Activated CD8-positive, alpha-beta memory T cell treated with anti-CD3 and anti-CD28 coated beads for 4 hours (primary cell): ENCODE measurements at places on chromosomes 5 and 9.

GRCh38 chr5:36152324-36153297 lies 700 bp downstream of the SKP2 start:
- no peak for DNase-seq

GRCh38 chr9:2163231-2163885 lies 148.2 kb downstream of the SMARCA2 start:
- no peak for DNase-seq

DNA sequence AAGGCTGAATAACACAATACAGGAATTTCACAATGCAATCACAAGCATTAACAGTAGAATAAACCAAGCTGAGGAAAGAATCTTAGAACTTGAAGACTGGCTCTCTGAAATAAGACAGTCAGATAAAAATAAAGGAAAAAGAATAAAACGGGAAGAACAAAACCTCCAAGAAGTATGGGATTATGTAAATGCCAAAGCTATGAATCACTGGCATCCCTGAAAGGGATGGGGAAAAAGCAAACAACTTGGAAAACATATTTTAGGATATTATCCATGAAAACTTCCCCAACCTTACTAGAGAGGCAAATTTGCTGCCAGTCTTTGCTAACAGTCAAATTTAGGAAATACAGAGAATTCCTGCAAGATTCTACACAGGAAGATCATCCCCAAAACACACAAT lies 157.9 kb downstream of the ALDH1A1 start:
- no peak for DNase-seq

DNA sequence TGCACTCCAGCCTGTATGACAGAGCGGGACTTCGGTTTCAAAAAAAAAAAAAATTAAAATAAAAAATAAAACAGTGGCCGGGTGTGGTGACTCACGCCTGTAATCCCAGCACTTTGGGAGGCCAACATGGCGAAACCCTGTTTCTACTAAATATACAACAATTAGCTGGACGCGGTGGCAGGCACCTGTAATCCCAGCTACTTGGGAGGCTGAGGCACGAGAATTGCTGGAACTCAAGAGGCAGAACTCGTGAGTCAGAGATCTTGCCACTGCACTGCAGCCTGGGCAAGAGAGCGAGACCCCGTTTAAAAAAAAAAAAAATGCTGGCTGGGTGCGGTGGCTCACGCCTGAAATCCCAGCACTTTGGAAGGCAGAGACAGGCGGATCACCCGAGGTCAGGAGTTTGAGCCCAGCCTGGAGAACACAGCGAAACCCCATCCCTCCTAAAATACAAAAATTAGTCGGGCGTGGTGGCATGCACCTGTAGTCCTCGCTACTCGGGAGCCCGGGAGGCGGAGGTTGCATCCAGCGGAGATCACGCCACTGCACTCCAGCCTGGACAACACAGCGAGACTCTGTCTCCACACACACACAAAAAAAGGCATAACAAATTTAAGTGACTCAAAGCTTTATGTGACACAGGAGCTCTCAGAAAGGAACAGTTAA lies 1.5 kb upstream of the NPM1 start:
- DNase-seq: no peak

DNA sequence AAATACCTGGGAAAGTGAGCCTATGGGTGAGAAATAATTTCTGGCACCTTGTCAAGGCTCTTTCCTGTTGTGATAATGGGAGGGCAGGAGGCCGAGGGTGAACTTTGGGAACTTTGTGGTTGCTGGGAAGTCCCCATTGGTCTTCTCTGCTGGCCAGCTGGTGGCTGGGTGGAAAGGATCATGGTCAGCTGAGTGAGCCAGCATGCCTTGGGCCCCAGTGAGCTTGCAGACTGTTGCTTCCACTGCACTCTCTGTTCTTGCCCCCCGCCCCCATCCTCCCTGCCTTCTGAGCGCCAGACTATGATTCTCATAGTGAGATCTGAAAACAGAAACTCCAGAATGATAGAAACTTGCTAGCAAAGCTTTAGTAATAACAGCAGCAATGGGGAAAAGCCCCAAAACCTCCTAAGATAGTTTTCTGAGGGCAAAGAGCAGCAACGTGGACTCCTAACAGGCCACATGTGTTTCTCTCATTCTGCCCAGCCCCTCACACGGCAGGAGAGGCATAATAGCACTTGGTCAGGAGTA lies 139.2 kb upstream of the SMARCA2 start:
- no peak for DNase-seq

DNA sequence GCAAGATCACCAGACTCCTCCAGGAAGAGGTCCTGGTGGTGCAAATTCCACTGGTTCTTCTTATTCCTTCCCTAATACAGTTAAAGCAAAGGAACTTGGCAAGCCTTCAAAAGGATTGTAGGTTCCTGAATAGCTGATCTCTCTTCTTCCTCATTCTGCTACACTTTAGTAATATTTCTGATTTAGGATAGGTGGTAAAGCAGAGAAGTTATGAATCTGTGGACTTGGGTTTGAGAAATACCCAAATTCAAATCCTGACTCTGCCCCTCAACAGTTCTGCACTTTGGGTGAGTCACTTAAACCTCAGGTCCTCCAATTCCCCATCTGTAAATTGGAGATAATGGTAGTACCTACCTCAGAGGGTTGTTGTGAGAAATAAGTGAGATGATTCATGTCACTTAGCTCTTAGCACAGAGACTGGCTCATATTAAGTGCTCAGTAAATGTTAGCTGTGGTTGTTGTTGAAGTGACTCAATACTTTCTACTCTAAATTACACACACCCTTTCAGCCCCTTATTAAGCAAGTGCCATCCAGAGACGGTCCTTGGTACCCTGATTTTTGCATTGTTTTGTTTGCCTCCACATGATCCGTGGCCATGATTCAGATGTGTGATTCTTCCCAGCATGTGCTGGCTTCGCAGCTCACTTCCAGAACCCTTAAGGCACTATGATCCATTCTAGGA lies 5.2 kb downstream of the SH3RF2 start:
- DNase-seq: no peak

DNA sequence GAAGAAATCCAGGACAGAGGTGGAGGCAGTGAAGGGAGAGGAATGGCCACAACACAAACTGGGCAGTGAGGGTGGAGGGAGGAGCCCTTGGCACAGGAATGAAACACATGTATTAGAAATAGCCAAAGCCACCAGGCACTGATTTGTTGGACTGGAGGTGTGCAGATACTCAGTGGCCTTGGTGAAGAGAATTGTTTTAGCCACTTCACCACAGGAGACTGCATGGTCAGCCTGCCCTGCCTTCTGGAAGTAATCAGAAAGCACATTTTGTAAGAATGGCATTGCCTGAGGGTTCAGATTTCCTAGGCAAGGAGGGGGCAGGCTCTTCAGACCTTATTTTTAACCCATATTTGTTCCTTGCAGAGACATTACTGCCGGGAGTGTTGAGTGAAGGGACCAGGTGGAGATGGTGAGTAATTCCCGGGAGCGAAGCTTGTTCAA lies 2.2 kb downstream of the SGCD start:
- no peak for DNase-seq

DNA sequence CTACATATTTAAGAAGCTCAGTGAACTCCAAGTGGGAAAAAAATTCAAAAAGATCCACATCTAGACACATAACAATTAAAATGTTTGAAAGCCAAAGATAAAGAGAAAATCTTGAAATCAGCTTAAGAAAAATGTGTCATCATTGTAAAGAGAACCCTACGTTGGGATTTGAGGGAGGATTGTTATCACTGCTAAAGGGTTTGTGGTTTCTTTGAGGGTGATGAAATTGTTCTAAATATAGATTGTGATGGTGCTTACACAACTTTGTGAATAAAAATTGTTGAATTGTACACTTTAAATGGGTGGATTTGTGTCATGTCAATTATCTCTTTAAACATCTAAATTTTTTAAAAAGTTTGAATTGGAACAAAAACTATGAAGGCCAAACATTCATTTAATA lies 92.2 kb upstream of the ADAMTS19 start:
- no peak for DNase-seq

DNA sequence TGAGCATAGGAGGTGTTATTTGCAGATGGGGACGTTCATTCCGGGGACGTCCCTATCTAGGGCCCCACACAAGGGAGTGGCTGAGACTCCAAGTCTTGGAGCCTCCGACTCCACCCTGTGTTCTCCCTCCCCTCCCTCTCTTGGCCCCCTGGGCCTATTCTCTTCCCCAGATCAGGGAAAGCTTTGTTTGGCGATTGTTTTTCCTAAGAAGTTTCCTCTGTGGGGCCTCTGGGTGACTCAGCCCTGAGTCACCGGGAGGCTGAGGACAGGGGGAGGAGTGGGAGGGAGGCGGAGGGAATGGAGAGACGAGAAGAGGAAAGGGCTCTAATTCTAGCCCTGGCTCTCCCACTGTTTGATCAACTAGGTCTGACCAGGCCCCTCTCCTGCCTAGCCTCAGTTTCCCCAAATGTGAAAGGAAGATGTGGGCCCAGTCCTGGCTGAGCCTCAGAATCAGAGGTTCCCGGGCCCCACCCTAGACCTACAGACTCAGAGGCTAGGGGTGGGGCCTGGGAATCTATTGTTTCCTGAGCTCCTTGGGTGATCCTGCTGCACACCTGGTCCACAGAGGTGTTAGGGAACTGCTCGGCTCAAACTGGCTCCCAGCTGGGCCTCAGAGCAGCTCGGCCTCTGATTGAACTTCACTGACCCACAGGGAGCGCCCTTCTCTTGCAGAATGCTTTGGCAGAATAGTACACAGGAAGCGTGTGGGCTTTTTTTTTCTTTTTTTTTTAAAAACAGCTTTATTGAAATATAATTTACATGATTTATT lies 19.2 kb downstream of the GSN start:
- no peak for DNase-seq

DNA sequence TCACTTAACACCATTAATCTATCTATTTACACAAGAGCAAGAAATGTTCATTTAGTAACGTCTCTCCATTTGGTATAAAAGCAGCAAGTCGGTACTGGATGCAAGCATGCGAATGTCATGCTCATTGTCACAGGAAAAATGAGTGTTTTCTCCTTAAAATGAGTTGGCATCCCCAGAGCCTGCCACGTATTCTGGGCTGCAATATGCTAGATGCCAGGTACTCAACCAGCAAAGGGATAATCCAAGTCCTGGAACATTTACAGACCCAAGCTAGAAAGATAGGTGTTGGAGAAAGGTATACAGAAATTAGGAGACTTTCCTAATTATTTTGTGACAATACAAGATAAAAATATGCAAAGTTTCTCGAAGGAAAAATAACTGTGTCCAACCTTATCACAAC lies 217.5 kb downstream of the EBF1 start:
- no peak for DNase-seq

DNA sequence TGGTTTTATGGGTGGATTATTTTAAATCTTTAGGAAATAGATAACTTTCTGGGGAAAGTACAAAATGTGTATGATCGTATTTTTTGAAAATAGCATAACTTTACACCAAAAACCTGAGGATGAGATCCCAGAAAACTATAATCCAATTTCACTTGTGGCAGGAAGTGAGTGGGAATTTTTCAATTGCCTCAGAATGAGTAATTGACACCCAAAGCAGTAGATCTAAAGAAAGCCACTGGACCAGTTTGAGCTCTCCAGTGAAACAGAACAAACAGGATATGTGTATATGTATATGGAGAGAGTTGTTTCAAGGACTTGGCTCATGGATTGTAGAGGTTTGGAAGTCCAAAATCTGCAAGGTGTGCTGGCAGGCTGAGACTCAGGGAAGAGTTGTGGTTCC lies 109.2 kb upstream of the SHB start:
- DNase-seq: no peak

DNA sequence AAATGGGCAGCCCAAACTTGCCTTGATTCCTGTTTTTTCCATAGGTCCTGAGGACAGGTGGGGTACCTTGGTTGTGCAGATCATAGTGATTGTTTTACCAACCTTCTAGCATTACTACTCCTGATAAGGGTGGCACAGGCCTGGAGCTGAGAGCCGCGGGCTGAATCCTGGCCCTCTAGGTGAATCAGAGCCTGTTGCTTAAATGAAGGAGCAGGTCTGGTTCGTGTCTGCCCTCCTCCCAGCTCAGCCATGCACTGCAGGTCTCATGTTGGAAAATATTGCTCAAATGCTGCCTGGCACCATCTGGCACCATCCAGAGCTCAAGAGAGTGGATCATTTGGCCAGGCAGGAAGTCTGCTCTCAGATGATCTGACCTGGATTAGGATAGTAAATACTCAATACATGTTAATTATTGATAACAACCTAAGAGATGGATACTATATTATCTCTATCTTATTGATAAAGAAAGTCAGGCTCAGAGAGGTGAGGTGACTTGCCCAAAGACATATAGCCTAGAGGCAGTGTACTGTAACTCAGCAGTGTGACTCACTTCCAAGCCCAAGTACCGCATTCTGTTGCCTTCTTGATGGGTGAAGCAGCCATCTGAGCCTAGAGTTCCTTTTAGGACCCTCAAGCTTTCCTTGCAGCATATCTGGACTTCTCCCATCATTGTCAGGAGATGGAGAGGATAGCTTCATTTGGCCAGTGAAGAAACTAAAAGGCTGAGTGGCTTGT lies 104.3 kb upstream of the PITX1 start:
- DNase-seq: no peak

GRCh38 chr5:38692781-38693527 lies 136.5 kb upstream of the LIFR start:
- DNase-seq: no peak

- DNase-seq: no peak
Observed at GRCh38 chr5:34717426-34718327, 61.5 kb downstream of the RAI14 start.

- DNase-seq: no peak
Observed at GRCh38 chr9:135909371-135909770, 2.0 kb upstream of the CAMSAP1 start.

DNA sequence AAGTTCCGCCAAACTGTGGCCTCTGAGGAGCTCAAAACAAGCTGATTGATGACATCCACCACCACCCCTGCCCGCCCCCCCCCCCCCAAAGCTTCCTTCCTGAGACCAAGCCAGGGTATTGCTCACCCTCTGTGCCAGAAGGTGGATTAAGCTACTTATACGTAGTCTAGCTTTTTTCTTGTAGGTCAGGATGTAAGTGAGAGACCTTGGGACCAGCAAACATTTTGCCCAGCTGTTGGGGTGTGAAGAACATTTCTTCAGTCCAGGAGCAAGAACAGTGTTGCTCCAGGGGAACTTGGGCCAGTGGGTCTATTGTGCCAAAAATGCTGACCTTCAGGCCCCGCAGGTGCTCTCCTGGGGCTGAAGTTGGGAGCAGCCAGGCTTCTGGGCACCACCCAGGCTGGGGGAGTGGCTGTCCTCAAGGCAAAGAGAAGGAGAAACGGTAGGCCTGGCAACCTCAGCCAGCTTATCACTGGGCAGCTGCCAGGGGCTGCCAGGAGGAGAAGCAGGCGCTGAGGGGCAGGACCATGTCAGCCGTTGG lies 18.0 kb downstream of the NEURL1B start:
- no peak for DNase-seq

DNA sequence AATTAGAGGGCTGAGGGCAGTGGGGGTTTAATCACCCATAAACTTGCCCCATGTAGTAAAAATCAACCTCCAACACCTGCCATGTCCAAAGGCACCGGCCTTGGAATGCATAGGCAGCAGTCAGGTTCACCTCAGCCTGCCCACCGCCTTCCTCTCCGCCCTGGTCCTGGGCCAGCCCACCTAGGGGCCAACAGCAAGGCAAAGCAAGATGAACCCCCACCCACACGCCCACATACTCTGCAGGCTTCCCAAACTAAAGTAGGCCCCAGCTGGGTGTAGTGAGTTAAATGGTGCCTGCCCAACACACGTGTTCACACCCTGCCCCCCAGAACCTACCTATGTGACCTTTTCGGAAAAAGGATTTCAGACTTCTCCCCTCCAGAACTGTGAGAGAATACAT lies 92.9 kb upstream of the RAI14 start:
- no peak for DNase-seq
